ENCODE measurements at places on chromosomes 2 and 18. TPM values are rescaled to one million over a fixed set of nuclear protein-coding genes. Genes with fewer than 3 reads are reported as not detected.

ITGA4 gene
- 2.0 TPM for total RNA-seq

APOB gene
- total RNA-seq: not detected

GALR1 gene
- not detected for total RNA-seq

TUBB8B gene
- total RNA-seq: not detected

HNMT gene
- total RNA-seq: 0.53 TPM

TFPI gene
- total RNA-seq: 55.3 TPM

UGT1A8 gene
- total RNA-seq: not detected

REG3A gene
- not detected for total RNA-seq

ENOSF1 gene
- 25.6 TPM for total RNA-seq

PLA2R1 gene
- 1.7 TPM for total RNA-seq

SERPINB10 gene
- not detected for total RNA-seq

SERPINB11 gene
- total RNA-seq: not detected

RUFY4 gene
- total RNA-seq: not detected

SKA1 gene
- 12.0 TPM for total RNA-seq

LRRC30 gene
- total RNA-seq: not detected

ST6GAL2 gene
- 14.9 TPM for total RNA-seq

CAPN14 gene
- 0.07 TPM for total RNA-seq

NYAP2 gene
- not detected for total RNA-seq

VWA3B gene
- total RNA-seq: 0.26 TPM

CNPPD1 gene
- total RNA-seq: 40.2 TPM

TUBA3E gene
- 0.14 TPM for total RNA-seq

PARD3B gene
- 1.1 TPM for total RNA-seq

DGKD gene
- 103 TPM for total RNA-seq

REG1B gene
- total RNA-seq: not detected

LOXL3 gene
- 0.34 TPM for total RNA-seq

CDK15 gene
- total RNA-seq: not detected

RPRM gene
- total RNA-seq: not detected

GNLY gene
- total RNA-seq: not detected

WDPCP gene
- total RNA-seq: 3.9 TPM

IL37 gene
- total RNA-seq: not detected

NT5DC4 gene
- total RNA-seq: not detected

SNTG2 gene
- not detected for total RNA-seq

CMPK2 gene
- 1.1 TPM for total RNA-seq

CNGA3 gene
- not detected for total RNA-seq

ACADL gene
- not detected for total RNA-seq

SCTR gene
- not detected for total RNA-seq

EPB41L3 gene
- total RNA-seq: 0.31 TPM
